Nephron progenitor cell (in vitro differentiated cells): ENCODE measurements at places on chromosomes 12 and 14.

GRCh38 chr12:50574601-50575348 lies 70.0 kb downstream of the DIP2B start:
- no peak for DNase-seq

DNA sequence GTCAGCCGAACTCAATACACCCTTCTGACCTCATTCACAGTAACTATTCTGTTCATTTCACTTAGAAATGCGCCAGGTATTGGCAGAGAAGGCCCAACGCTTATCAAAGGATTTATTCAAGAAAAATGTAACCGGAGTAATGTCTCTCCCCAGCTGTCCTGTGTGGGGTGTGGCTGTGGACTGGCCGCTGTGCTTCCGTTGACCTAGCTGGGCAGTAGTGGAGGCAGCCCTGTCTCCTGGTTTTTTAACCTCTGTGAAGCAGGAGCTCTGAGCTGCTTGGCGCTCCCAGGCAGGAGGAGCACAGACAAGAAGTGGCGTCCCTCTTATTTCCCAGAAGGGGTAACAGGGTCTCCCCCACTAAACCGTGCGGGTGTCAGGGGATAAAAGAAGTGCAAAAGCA lies 85.2 kb downstream of the ESR2 start:
- no peak for DNase-seq

DNA sequence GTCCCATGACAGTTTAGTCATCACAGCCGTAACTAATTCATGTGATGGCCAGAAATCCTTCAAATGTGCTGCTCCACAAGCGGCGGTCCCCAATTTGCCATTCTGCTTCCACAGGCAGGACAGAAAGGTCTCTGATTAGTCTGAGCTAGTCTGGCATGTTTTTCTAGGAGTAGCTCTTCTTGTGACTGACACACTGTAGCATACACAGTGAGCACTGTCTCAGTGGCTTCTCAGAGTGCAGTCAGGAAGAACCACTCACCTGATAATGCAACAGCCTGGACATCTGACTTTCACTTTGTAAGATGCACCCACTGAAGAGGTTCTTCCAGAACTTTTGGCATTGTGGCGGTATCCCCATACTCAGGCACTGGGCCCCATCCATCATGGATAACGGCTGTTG lies 1266.2 kb downstream of the TMEM121 start:
- no peak for DNase-seq

DNA sequence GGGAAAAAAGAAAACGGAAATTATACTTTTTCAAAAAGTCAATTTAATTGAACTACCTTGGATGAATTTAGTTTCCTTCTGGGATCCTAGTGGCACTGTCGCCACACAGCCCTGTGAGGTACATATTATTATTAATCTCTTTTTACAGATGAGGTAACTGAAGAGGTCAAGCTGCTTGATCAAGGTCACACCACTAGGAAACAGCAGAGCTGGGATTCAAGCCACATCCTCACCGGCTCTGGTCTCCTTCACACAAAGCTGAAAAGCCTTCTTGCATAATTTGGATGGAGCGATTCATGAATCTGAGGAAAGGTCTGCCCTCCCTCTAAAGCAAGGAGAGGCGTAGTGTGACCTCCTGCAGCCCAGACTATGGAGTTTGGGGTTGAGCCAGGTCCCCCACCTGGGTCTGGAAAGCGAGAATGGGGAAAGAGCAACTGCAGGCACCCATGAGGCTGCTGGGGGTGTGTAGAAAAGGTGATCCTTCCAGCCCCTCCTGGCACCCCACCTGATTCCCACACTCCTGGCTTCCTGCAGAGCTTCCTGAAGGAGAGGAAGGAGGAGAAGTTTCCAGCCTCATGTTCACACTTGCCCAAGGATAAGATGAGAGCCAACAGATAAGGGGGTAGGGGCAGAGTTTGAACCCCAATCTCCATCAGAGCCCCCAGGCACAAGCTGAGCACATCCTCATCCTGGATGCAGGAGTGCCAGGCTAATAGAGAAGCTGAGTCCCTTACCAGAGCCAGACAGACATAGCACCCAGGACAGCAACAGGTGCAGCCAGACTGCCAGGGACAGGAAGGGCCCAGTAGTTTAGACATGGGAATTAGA lies 3.9 kb upstream of the KRT79 start:
- no peak for DNase-seq

DNA sequence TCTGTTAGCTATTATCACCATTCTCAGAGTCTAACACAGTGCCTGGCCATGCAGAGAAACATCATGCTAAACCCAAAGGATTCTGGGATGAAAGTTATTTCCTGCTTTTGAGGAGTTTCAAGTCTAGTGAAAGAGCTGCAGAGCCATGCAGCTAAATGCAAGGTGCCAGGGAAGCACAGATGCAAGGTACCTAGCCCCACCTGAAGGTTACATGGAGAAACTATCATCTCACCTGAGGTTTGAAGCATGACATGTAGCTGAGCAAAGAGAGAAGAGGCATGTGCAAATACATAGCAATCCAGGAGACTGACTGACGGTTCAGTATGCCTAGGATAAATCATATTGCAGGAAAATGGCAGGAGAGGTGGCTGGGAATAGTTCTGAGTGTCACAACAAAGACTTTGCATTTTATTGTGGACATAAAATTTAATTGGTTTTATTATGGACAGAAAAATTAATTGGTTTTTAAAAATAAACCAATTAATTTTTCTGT lies 170.4 kb downstream of the PRKD1 start:
- DNase-seq: no peak

DNA sequence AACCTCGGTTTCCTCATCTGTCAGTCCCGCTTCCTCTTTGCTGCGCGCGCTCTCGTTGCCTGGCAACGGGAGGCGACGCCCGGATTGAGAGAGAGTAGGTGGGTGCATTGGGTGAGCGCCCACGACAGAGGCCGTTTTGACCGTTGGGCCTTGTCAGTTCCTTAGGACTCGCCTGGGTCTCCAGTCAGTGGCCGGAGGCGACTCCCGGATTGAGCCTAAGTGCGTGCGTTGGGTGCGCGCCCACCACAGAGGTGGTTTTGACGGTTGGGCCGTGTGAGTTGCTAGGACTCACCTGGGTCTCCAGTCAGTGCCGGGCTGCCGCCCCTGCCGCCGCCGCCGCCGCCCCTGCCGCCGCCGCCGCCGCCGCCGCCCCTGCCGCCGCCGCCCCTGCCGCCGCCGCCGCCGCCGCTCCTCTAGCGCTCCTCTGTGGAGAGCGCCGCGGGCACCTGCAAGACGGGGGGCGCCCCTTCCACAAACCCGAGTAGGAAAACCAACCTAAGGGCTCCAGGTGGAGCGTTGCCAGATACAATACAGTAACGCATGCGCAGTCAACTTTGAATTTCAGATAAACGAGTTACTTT lies 37.2 kb downstream of the APOBEC1 start:
- peak; percentile 57 for DNase-seq

DNA sequence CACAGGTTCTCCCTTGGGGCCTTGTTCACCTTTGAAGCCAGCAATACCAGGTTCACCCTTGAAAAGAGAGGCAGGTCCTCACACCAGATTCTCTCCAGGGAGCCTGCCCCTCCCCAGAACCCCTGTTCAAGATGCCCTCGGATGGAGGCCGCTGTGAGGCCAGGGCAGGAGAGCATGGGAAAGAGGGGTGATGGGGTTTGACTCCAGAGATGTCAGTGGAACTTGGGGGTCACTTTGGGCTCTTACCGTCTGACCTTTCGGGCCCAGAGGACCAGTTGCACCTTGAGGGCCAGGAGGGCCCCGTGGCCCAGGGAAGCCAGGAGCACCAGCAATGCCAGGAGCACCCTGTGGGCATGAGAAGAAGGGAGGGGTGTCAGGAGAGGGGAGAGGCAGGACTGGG lies 17.4 kb downstream of the COL2A1 start:
- DNase-seq: no peak

GRCh38 chr12:60101715-60102114 lies 505.9 kb downstream of the SLC16A7 start:
- no peak for DNase-seq

GRCh38 chr14:81219759-81220579 lies 790 bp downstream of the GTF2A1 start:
- DNase-seq: peak; percentile 68

DNA sequence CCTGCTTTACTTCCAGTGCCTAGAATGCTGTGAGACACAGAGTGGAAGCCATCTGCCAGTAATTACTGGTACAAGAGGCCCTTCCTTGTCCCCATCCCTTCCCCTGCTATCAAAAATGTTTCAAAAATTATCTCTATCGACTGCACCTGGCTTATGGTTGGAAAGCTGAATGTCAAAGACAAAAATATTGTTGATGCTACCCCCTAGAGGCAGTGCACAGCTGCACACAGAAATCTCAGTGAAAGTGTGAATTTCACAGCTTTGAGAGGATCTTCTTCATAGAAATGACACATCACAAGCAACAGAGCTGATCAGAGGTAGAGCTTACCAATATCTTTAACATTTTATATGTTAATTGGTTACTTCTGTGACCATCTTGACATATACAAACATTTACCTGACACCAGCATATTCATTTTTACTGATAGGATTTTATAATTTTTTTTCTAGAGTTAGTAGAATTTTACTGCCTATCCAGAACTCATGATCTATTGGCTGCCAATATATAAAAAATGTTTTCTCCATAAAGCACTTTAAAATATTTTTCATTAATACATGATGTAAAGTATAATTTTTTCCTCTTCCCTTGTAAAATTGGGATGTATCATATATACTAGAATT lies 138.0 kb downstream of the AACS start:
- no peak for DNase-seq

DNA sequence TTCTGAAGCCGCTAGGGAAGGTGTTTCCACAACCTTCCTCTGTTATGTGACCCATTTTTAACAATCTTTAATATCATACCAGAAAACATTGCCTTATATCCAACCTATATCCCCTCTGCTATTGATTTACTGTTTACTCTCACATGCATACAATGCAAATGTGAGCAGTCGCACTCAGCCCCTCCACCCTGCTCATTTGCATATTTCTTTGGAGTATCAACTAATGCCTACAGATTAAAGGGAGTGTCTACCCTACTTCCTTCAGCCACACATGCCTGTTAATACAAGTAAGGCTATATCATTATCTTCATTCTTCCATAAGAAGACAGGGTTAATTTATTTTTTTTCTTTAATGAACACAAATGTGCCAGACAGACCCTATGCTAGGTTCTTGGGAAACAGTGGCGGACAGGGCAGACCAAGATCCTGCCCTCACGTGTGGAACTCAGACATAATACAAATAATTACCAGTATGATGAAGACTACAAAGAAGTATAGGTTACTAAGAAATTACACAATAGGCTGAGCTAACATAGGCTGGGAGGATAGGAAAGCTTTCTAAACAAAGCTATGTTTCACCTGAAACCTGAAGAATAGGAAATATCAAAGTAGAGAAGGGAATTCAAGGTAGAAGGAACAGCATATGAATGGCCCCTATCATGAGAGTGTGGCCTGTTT lies 107.3 kb upstream of the MDM1 start:
- DNase-seq: no peak

DNA sequence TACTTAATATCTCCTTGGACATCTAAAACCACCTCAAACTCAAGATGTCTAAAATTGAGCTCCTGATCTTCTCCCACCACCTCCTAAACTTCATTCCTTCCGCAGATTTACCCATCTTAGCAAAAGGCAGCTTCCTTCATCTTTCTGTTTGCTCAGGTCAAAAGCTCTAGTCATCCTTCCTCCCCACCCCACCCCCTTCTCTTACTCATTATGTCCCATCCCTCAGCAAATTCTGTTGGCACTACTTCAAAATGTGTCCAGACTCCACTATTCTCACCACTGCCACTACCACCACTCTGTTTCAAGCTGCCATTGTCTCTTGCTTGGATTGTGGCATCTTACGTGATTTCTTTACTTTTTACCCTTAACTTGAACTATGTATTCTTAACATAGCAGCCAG lies 59.2 kb upstream of the ZDHHC17 start:
- no peak for DNase-seq

DNA sequence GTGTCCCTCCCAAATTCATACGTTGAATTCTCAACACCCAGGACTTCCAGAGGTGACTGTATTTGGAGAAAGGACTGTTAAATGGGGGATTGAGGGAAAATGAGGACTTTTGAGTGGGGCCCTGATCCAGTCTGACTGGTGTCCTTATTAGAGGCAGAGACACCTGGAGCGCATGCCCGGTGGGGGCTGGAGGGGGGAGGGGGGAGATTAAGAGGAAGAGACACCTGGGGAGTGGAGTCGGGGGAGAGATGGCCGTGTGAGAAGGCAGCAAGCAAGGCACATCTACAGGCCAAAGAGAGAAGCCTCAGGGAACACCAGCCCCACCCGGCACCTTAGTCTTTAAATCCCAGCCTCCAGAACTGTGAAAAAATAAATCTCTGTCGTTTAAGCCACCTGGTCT lies 209.7 kb downstream of the SLC41A2 start:
- DNase-seq: no peak

GRCh38 chr12:93167331-93167730 lies 210.4 kb upstream of the NUDT4 start:
- no peak for DNase-seq

DNA sequence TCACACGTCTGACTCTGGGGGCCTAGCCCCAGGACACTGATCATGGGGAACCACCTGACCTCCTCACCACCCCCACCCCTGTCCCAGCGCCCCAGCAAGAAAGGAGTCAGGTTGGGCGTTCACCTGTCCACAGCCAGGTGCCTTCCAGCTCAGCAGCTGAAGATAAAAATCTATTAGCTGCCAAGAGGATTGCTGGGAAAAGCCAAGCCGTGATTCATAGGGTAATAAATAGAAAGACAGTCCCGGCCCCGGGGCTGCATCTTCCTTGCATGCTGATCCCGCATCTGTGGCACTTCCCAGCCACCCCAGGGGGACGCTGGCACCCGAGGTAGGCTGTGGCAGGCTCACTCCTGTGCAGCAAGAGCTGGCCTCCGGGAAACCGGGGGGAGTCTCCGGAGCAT lies 70.2 kb upstream of the NCOR2 start:
- DNase-seq: no peak

DNA sequence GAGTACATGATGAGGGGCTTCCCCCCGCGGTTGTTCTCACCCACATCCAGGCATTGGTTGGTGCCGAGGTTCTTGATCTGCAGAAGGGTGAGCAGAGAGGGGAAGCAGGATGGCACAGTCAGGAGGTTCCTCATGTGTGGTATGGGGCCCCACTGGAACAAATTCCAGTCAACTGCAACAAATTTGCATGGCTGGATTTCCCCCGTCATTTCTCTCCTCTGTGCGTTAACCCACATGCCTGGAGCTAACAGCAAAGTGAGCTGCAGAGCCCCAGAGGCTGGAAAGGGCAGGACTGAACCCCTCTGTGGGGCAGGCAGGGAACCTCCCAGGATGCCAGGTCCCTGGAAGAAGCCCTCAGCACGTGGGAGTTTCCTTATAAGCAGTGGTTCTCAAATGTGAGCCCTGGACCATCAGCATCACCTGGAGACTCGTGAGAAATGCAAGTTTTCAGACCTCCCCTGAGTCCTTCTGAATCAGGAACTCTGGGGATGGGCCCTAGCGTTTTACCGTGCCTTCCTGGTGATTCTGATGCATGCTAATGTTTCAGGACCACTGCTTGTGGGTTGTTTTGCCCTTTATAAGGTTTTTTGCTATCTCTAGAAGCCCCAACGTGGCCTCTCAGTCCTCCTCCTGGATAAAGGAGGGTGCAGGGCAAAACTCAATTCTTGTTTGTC lies 11.0 kb upstream of the CELA1 start:
- DNase-seq: no peak

GRCh38 chr12:109595321-109595902 lies 21.8 kb downstream of the MVK start:
- no peak for DNase-seq

GRCh38 chr14:102028733-102029132 lies 58.1 kb downstream of the HSP90AA1 start:
- DNase-seq: no peak
